Right renal cortex interstitium (tissue), 3 donors: ENCODE measurements at places on chromosomes 6 and 20. TPM values are rescaled to one million over a fixed set of nuclear protein-coding genes. Genes with fewer than 3 reads are reported as not detected.
A peak's percentile ranks its signal among the peaks of the same experiment; 100 is the strongest.

The SLC13A3 gene
- polyA plus RNA-seq = 17.6 TPM

The SLC4A11 gene
- polyA plus RNA-seq = 1.6 TPM

- no peak for DNase-seq
Measured at GRCh38 chr20:57990396-57990987, 238.0 kb downstream of the ANKRD60 start.

DNA sequence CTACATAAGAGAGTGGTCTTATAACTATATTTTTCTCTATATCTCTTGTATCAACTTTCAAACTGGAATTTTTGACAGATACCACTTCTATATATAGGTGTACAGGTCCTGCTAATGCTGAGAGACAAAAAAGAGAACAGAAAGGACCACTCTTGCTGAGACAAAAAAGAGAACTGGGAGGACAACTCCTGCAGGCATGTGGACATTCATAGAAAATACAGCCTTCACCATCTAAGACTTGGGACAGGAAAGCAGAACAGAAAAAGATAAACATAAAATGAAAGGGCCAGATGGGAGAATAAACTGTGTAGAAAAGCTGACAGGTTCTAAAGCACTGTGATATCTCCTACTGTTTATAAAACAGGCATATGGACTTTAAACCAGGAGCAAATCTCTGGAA, 541.0 kb upstream of the ADGRB3 start:
- DNase-seq = no peak

DNA sequence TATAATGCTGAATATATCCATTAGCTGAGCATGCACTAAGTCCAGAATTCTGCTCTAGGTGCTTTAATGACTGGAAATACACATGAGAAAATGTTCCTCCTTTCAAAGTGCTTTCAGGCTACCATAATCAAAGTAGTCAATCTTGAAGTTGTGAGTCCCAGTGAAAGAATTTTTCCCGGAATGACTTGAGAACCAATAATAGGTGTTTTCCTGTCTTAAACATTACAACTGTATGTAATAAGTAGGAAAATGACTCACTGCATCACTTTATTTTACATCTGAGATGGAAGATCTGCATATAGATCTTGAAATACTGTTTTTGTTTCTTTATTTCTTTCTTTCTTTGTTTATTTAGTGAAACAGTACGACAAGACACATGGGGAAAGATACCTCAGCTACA, 437.4 kb upstream of the JAG1 start:
- DNase-seq = no peak

DNA sequence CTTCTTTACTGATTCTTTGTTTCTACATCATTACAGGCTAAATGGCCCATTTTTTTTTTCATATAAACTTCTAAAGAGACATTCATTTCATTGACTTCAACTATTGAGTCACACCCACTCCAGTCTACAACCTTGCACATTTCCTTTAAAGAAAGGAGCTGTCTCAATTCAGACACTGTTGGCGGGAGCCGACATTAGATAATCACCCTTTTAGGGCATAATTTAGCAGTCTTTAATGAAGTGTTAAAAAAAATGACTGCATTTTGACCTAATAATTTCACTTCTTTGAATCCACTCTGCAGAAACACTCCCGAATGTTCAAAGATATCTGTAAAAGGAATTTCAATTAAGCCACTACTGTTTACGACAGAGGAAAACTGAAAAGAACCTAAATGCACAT, 1.5 kb downstream of the EPM2A start:
- DNase-seq = no peak

DNA sequence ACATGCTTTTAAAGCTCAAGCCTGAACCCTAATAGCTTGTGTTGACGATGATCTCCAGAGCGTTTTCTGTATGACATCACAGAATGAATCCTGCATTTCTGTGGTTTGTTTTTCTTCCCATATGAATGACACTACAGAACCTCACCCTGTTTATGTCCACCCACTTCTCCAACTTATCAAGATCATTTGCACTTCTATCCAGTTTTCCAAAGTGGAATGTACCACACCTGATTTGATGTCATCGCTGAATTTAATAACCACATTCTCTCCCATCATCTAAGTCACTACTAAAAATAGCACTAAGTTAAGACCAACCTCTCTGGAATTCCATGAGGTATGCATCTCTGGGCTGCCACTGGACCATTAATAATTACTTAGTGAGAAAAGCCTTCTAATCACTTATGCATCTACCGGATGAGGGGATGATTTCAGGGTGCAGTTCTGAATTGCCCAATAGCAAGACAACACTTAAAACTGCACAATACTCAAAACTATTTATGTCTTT, 33.3 kb upstream of the CITED2 start:
- DNase-seq = no peak

- DNase-seq = no peak
Measured at GRCh38 chr6:22132656-22133055, 164.2 kb downstream of the PRL start.

DNA sequence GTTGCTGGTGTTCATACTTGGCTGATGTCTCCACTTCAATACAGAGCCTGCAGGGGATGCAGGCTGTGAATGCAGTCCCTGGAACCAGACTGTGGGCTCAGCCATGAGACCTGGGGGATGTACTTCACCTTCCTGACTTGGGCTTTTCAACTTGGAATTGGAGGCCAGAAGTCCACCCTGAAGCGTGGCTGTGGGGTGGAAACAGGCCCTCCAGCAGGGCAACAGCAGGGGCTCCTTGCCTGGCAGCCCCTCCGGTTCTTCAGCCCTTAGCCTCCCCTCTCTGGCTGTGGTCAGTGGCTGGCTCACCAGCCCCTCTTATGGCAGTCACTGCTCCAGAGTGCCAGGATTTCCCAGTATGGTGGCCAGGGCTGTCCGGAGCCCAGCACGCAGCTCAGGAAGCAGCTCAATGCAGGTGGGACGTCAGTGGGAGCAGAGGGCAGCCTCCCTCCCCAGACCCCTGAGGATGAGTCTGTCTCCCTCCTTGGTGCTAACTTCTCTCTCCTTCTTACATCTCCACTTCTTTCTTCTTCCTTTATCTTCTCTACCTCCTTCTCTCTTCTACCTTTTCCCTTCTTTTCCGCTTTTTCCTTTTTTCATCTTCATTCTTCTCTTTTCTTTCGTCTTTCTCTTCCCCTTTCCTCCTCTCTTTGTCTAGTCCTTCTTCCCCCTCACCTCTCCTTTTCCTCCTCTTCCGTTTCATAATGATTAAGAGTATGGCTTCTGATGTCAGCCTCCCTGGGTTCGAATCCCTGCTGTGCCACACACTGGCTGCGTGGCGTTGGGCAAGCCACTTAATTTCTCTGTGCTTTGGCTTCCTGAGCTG, 45.3 kb downstream of the SLC52A3 start:
- DNase-seq = no peak

- DNase-seq = no peak
Measured at GRCh38 chr6:92922216-92922806, 497.0 kb downstream of the EPHA7 start.

DNA sequence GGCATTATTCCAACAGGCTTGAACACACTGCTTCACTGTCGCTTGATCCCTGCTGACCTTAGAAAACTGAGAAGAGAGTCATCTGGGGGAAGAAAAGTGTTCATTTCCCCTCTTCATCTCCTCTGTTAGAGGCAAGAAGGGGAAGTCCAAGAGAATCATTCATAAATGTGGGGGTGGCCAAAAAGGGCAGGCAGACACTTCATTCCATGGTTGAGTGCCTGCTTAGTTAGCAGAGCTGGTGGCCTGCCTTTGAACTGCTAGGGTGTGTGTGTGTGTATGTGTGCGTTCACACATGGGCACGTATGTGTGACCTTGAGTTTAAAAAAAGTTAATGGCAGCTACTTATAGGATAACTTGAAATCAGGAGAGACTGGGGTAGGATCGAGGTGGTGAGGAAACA, 39.4 kb upstream of the RFPL4B start:
- no peak for DNase-seq

- peak; percentile 43 for DNase-seq
Measured at GRCh38 chr6:13924146-13924948, 405 bp upstream of the RNF182 start.

DNA sequence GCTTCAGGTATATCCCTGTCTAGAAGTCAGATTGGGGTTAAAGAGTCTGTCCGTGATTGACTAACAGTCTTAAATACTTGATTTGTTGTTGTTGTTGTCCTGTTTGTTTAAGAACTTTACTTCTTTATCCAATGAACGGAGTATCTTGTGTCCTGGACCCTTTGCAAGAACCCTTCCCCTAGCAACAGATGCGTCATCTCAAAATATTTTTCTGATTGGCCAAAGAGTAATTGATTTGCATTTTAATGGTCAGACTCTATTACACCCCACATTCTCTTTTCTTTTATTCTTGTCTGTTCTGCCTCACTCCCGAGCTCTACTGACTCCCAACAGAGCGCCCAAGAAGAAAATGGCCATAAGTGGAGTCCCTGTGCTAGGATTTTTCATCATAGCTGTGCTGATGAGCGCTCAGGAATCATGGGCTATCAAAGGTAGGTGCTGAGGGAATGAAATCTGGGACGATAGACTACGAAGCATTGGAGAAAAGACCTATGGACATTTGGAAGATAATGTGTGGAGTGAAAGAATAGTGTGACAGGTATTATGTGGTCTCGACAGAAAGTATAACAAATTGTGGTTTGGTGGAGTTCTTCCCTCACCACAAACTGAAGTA, at the start of gene HLA-DRA:
Gene HLA-DRA (plus strand): TSS at position 286 of the 613 bp plus-strand sequence. CDS start 64 bp downstream, at position 350.
- no peak for DNase-seq
